ENCODE measurements at places on chromosomes 2 and 18.

DNA sequence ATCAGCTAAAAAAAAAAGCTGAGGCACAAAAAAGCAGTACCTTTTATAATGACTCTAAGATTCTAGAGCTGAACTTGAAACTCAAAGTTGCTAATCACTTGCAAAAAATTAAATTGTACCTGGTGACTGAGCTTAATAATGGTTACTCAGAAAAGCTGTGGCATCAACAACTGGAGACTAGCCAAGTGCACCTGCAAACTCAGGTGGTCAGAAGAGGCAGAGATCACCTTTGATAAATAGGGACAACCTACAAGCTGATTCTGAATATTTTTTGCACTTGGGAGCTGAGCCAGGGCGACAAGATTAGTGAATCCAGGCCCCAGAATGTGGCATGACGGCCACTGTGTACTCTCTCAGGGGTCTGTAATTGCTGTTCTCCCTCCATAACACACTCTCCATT lies 3.0 kb downstream of the ABHD3 start:
- DNase-seq: no peak

DNA sequence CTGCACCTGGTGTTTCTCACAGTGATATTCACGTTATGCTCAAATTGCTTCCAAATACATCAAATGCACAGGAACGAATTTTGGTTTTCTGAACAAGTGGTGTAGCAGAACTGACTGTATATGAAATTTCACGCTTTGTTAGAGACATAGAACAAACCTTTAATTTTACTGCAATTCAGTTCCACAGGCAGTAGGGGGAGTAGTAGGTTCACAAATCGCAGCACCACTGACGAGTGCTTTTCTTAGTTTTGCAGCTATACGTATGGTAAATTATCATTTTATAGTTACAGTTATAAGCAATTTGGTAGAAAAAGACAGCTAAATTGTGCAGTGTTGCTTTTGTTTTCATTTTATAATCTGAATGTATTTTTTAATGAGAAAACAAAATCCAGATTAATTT lies 113.3 kb downstream of the KIAA1328 start:
- no peak for DNase-seq

GRCh38 chr18:62938006-62938405 lies 222.7 kb downstream of the PHLPP1 start:
- no peak for DNase-seq

- DNase-seq: no peak
Measured at GRCh38 chr2:37425408-37425807, 81.0 kb downstream of the QPCT start.

DNA sequence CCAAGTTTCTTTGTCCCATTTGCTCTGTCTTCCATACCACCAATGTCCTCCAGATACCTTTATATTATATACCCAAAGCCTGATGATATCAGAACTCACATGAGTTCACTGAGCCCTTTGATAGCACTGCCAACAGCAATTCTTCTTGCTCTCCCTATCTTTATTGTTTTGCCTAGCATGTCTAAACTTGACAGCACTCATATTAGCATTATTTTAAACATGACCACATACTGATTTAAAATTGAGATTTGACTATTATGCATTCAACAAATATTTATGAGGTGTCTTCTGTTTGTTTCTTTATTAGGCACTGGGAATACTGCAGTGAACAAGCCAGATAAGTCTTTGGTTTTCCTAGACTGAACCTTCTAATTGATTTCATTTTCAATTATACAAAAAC lies 587.3 kb upstream of the GCFC2 start:
- DNase-seq: no peak
